Right cardiac atrium (tissue), 5 donors: ENCODE measurements at places on chromosomes 6 and 20. TPM values are rescaled to one million over a fixed set of nuclear protein-coding genes. Genes with fewer than 3 reads are reported as not detected.

The SNTA1 gene
- polyA plus RNA-seq = 221 TPM

The GPLD1 gene
- polyA plus RNA-seq = 0.52 TPM

The TAF11 gene
- polyA plus RNA-seq = 25.1 TPM

The LTA gene
- 0.07 TPM for polyA plus RNA-seq

The GATA5 gene
- polyA plus RNA-seq = 1.5 TPM
